ENCODE measurements at places on chromosomes 3 and 15.

DNA sequence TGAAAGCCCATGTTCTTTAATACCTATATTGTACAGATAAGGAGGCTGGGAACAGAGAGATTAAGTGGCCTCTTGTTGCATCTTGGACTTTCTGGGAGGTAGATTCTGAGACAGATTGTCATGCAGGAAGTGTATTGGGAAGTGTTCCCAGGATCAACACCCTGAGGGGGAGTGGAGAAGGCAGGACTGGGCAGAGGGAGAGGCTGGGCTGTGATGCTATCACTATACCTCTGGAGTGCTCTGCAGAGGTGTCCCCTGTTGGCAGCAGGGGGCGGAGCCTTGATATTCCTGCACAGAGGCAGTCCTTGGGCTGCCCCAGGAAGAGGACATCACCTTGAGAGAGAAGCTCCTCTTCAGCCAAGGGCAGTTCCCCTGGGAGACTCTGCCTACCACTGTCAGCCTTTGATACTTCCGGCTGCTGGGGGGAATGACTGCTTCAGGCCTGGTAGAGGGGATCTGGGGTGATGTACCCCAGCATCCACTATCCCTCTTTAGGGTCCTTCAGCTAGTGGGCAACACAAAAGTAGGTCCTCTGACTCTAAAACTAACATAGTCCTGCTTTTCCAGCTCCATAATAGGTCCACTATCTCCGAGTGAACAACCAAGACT, 97.4 kb upstream of the RNU6-1 start:
- peak; percentile 12 for DNase-seq

DNA sequence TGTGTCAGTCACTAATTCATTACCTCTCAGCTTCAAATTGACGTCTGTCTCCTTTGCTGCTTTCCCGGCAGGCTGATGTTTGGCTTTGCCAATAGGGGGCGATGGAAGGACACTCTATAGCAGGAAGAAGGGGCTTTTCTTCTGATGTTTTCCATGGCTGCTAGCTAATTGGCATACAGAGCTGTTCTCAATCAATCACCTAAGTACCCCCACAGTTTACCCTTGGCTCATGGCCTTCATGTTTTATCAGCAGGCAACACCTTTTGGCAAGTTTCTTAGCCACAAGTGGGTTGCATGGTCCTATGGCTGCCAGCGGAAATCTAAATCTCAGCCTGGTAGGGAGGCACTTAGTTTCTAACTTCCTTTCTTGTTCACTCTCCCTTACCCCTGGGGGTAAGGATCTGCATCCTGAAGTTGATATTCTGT, 45.0 kb downstream of the ESYT3 start:
- peak; percentile 45 for DNase-seq

GRCh38 chr15:65334586-65335231, 30.2 kb downstream of the RNU5B-1 start:
- DNase-seq = no peak

GRCh38 chr15:99511866-99512661, 53.7 kb upstream of the MEF2A start:
- DNase-seq = no peak

DNA sequence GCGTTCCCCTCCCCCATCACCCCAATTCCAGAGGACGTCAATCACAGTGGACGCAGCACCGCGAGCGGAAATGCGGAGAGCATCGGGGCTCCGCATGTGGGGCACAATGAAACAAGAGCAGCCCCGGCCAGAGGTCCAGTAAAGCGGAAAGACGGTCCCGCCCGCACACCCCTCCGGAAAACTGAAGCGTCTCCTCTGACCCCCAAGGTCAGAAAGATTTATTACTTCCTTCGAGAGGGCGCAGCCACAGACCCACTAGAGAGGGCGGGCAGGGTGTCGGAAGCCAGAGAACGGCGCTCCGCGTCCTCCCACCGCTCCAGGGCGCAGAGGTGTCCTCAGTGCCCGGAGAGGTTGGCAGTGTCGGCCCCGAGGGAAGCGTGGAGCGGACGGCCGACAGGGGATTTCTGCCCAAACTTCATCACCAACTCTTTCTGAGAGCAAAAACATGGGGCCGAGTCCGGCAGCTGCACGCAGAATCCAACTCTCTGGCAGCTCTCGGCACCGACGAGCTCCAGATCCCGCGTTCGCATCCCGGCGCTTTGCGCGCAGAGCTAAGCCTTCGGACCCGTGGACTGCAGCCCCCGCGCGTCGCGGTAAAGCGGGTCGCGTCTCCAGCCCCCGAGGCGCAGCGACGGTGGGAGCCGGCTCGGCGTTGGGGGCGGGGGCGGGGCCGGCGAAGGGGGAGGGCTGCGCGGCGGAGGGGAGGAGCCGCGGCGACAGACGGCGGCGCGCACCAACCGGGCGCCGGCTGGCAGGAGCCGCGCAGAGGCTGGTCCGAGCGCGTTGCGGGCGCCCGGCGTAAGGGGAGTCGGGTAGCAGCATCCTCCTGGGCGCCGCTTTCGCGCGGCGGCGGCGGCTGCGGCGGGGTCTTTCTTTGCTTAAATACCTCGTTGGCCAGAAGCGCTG, at the start of gene CHST2:
Gene CHST2 (plus strand): TSS at position 763 of the 906 bp plus-strand sequence. CDS start 1,046 bp downstream, outside the sequence.
- DNase-seq = peak; percentile 16

DNA sequence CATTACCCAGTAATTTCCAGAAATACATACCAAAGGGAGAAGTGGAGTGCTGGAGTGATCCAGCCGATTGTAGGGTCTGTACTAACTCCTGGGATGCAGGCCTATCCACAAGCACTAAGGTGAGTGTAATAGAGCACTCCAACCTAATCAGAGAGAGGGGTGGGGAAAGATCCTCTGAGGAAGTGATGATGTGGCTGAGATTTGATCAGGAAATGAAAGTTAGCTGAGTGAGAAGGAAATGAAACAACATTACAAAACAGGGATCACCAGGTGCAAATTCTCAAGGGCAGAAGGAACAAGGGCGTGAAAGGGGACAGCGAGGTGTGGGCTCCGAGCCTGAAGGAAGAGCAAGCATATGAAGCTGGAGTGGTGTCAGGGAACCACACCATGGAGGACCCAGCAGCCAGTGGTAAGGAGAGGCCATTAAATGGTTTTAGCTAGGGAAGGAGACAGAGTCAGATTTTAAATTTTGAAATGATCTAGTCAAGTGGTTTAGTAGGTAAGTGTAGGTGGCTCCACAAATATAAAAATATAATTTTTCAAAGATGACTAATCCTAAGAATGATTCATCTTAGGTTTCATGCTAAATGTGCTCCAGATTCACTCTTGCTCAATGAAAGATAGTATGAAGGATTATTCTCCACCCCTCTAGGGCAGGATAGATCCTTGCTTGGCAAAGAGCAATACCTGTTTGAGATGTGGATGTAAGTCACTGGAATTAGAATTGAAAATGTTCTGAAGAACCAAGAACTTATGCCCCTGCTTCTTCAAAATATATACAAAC, 348.7 kb downstream of the TBL1XR1 start:
- no peak for DNase-seq

- DNase-seq = no peak
Observed at GRCh38 chr3:127651516-127652172, 21.1 kb upstream of the ABTB1 start.

DNA sequence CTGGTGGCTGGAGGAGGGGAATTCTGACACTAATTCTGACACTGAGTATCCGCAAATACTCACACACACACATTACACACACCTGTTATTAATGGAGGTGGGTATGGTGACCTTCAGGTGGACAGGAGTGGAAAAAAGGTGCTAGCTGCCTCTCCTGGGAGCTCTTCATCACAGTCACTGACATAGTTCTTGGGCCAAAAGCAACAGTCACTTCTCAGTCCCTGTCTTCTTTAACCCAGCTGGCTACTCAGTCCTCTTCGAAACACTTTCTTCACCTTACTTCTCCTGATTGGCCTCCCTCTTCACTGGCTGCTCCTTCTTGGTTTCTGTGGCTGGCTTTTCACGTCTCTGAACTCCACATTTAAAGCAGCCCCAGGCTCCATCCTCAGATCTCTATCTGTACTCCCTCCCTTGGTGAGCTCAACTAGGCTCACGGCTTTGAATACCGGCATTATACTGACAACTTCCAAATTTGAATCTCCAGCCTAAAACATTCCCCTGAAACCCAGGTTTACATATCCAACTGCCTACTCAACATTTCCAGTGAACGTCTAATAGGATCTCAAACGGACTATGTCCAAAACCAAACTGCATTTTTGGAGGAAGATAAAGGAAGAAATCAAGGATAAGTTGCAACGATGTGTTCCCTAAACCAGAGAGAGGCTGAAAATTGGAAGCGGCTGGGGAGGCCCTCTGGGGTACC, 53.2 kb upstream of the HEG1 start:
- no peak for DNase-seq

GRCh38 chr15:70354346-70354905, 256.7 kb upstream of the TLE3 start:
- no peak for DNase-seq

- DNase-seq = no peak
Observed at GRCh38 chr3:1200371-1200770, 107.5 kb downstream of the CNTN6 start.

GRCh38 chr3:33103480-33103879, 6.5 kb upstream of the GLB1 start:
- DNase-seq = no peak

DNA sequence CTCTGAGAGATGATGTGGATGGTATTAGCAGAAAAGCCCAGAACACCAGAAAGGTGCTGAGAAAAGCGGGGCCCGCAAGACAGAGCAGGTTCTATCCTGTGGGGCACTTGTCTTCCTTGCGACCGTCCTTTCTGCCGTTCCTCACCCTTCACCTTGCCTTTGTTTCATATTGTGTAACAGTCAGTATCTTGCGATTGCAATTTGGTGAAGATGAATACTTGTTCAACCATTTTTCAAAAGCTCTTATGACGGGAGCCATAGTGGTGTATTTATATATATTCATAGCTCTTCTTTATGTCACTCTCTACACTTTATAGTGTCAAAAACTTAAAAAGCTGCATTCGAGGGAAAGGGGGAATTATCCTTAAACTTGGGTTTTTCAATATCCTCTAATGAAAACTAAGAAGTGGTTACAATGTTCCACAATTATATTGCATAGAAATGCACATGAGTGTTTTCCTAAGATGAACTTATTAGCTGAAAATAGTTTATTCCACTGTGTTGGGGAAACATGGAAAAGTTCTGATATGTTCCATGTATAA, 797 bp downstream of the MAP3K13 start:
- DNase-seq = no peak

DNA sequence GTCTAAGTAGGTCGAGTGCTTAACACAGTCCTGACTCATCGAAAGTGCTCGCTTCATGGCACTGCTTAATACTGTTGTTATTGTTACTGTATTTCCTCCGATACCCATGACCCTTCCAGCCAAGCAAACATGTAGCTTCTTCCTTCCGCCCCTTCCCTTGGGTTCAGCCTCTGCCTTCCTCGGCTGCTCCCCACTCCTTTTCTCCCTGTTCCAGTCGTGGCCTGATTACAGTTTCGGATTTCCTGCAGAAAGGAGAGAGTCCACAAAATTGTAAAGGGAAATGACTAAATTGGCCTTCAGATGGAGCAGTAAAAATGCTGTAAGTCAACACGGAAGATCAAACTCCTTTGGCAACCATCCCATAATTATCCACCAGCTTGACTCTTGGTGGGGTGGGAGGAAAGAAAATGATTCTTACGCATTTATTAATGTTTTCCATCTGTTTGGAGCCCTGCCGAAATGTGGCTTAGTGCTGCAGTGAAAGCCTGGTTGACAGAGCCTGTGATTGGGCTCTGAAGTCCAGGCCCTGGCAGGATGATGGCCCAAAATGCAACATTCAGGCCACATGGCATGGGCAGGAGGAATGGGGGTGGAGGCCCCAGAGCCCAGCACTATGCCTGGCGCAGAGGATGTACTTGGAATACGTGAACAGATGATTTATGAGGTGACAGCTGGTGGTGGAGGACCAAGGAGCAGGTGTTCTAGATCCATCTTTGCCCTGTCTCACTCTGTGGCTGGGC, 37.6 kb downstream of the FAM3D start:
- peak; percentile 39 for DNase-seq

GRCh38 chr3:95926904-95927501, 887.4 kb upstream of the EPHA6 start:
- peak; percentile 16 for DNase-seq

DNA sequence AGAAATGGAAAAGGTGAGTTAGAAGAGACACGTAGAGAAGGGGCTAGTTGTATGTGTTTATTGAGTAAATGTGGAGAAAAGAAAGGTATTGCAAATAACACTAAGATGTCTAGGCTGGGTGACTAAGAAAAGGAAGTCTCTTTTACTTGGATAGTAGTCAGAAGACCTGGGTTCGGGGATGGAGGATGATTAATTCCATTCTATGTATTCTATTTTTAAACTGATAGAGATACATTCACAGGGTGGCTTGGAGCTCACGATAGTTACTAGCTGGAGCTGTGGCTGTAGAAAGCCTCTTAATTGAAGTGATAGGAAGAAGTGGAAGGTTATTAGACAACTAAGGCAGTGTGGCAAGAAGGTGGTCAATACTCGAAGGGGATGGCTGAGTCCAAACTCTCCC, 65.9 kb upstream of the TNIK start:
- DNase-seq = no peak

GRCh38 chr15:58760385-58761009, 10.6 kb upstream of the MINDY2 start:
- DNase-seq = no peak

DNA sequence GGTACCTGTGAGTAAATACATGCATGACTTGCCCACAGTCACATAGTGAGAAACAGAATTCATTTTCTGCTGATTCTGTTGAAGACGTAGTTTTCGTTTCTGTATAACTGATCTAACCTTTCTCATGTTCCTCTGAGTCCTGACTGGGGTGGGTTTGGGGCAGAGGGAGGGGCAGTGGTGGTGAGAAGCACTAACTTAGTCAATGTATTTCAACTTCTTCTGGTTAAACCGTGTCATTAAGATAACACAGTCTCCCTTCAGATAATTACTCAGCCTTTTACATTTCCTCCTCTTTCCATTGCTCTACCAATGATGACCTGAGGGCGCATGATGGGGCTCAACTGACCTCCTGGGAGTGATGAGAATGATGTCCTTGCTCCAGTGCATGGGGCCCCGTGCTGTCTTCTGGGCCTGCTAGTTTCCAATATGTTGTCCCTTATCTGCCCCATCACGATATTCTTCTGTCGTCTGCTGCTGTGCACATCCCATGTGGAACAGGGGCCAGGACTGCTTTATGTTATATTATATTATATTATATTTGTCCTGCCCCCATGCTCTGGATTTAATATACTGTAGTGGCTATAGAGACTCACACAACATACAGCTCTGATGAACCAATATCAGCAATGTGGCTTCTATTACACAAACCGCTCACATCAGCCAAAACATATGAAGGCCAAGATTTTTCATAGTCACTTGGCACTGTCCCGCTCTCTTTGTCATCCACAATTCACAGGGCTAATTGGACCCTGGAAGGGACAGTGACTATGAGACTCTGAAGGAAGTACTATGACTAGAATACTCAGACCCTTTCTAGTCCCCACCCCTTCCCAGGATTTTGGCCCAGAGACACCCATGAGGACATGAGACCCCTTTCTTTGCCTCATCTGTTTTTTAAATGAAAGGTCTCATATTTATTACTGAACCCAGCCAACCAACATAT, 407.1 kb upstream of the MCTP2 start:
- DNase-seq = no peak

- no peak for DNase-seq
Observed at GRCh38 chr15:39327005-39327730, 253.7 kb upstream of the THBS1 start.

DNA sequence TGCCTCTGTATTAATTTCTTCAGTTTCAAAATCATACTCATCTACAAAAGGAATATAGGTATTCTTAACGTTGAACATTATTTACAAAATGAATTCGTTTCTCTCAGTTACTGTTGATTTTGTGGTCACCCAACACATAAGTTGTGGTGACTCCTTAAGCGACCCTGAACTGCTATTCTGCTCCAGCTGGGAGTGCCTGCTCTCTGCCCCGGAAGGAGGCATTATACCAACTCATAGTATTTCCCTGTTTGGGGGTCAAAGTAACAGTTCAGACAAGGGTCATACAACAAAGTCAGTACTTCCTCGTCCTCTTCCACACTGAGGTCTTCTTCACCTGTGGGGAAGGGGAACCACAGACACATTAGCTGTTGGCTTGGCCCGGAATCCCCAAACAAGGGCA, 75.7 kb upstream of the FAM3D start:
- no peak for DNase-seq

Data from cerebellar cortex (tissue), 1 donor.